NCI-H446 treated with DMSO at 0.1 percent for 48 hours (cell line): ENCODE measurements at places on chromosomes 5 and 9.

- no peak for DNase-seq
Observed at GRCh38 chr5:82766206-82766605, 311.0 kb downstream of the TMEM167A start.

DNA sequence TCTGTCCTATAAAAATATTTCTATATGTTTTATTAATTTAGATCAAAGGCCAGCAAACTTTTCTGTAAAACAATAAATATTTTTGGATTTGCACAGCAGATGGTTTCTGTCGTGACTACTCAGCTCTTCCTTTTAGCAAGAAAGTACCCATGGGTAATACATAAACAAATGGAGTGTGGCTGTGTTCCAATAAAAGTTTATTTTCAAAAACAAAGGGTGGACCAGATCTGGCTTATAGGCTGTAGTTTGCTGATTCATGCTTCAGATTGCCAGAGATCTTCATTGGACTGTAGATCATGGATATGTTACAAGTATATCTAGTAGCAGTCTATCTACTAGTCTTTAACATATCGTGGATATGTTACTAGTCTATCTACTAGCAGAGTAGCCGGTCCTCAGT is 590.5 kb downstream of the CSNK1G3 start:
- peak; percentile 39 for DNase-seq

DNA sequence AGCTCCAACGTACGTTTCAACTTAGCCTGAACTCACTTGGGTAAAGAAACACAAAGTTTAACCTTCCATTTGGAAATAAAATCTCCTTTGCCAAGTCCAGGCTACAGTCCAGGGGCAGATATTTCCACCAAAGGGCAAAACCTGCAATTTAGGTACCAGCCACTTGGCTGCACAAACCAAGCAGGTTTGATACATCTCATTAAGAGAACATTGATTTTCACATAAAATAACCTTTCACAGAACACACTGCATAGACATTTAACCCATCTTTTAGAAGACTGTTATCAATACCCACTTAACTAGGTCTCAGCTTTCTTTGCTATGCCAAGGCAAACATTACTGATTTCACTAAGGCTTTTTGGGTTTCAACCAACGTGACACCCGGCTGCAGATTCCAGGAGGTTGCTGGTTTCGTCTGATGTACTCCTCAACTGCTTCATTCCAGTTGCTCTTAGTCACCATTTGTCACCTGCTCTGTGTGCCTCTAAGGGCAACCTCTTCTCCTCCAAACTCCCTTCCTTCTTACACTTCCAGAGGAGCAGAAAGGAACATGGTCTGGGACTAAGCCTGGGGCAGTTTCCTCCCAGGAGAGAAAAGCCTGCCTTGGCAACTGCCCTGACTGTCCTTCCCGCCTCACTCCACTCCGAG is 67.1 kb downstream of the EPB41L4B start:
- no peak for DNase-seq

GRCh38 chr5:72541501-72542225 is 34.5 kb upstream of the ZNF366 start:
- peak; percentile 66 for DNase-seq
